ENCODE measurements at places on chromosomes 3 and 15.

DNA sequence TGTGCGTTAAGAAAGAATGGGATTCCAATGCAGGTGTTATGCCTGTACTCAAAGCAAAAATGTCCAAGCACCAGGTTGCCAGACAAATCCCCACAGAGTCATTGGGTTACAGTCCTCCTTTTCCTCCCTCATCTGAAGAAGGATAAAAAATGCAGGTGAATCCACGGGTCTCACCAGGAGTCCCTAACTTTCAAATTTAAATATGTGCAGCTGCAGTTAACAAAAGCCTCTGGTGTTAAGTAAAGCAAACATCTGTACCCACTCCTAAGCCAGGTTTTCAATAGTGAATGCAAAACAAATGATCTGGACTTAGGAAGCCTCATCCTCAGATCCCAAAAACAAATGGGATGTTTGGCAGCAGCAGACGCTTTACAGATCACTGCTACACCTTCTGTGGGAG, 70.4 kb upstream of the SETMAR start:
- DNase-seq = no peak

- DNase-seq = no peak
Measured at GRCh38 chr3:137047240-137047639, 89.5 kb downstream of the IL20RB start.

DNA sequence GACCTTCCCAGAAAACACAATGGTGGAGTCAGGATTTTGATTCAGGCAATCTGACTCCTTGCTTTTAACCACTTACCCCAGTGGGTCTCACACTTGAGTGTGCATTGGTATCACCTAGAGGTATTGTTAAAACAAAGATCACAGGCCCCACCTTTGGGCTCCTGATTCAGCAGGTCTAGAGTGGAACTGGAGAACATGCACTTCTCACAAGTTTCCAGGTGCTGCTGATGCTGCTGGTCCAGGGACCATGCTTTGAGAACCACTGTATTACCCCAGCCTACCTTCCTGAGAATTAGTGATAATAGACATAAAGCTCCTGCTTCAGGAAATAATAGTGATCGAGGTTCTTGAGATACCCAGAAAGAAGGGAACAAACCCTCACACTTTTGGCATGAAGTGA, 466.9 kb downstream of the EPHB1 start:
- DNase-seq = no peak

GRCh38 chr3:146536681-146537080, 7.7 kb downstream of the PLSCR1 start:
- no peak for DNase-seq

Measured in GM13977 (cell line).